Immature natural killer cell (primary cell): ENCODE measurements at places on chromosomes 13 and 19.
A peak's percentile ranks its signal among the peaks of the same experiment; 100 is the strongest.

DNA sequence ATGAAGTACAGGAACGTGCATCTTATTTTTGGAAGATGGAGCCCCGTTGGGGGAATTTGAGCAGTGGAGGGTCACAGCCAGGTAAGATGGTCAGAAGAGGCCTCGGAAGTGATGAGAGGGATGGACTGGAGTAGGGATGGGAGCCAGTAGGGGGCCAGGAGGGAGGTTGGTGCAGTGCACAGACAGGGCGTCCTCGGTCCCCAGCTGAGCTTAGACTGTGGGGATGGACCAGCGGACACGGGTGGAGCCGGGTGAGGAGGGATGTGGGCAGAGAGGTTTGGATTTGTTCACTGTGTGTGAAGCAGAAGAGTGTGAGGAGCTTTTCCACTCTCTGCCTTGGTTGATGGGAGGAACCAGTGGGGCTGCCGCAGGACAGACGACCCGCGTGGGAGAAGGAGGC, 10.6 kb downstream of the RPS9 start:
- no peak for DNase-seq

- no peak for DNase-seq
These were observed 79.5 kb upstream of the MYO16 start for GRCh38 chr13:108549934-108550333.

DNA sequence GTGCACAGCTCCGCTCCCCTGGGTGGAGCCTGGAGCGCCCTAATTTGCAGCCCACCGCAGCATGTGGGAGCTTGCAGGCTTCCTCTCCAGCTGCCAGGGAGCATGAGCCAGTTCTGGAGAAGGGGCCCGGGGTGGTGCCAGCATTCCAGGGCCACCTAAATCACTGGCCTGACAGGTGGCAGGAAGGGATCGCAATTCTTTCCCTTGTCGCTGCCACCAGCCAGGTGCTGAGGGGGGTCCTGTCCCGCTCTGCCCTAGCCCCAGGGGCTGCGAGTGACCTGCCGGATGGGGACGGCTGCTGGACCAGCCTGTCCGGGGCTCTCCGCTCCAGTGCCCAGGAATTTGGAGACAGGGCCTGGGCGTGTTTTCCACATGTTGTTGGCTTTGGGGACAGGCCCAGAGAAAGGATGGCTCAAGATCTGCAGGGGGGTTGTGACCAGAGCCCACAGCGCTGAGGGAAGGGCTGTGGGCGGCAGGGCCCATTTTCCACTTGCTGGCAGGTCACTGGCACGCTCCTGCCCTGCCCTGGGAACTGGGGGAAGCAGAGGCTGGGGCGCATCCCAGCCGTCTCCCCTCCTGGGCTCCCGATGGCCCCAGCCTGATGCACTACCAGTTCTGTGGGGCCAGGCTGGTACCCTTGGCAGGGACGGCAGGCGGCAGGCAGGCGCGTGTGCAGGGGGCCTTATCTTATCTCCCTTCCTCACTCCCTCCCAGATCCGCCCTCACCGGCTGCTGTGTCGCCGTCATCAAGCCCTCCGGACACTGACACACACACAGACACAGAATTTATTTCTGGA, 9.5 kb downstream of the NDUFA11 start:
- no peak for DNase-seq

GRCh38 chr19:43820098-43820883, 6.8 kb upstream of the ZNF283 start:
- no peak for DNase-seq

DNA sequence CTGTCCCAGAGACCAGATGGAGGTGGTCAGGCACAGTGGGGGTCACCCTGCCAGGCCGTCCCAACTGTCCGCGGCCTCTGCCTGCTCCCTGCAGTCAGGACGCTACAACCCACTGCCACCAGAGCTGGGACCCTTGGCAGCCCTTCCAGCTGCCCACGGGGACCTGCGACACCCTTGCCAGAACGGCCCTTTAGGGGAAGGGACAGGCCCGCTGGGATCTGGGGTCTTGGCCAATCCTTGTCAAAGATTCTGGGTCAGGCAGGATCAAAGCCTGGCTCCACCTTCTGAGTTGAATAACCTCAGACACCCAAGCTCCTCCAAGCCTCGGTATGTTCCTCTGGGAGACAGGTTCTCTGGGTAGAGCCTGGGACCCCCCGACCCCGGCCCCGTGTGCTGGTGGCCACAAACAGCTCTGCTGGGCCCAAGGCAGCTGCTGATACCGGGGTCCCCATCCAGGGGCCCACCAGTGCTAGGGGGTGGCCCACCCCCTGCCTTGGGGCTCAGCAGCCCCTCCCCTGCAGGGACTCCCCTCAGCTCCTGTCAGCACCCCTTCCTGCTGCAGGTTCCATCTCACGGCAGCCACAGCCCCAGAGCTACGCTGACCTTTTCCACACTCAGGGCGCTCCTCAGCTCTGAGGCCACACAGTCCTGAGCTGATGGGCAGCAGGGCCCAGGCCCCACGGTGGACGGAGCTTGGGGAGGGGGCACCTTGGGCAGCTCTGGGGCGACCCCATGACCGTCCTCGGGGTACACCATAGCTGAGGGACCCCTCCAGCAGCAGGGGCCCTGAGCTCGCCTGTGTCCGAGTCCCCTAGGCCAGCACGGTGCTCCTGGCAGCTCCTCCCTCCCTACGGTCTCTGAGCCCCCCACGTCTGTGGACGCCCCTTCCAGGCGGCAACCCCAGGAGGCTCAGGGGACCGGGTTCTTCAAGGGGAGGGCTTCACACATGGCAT, 18.4 kb downstream of the SBNO2 start:
- no peak for DNase-seq

DNA sequence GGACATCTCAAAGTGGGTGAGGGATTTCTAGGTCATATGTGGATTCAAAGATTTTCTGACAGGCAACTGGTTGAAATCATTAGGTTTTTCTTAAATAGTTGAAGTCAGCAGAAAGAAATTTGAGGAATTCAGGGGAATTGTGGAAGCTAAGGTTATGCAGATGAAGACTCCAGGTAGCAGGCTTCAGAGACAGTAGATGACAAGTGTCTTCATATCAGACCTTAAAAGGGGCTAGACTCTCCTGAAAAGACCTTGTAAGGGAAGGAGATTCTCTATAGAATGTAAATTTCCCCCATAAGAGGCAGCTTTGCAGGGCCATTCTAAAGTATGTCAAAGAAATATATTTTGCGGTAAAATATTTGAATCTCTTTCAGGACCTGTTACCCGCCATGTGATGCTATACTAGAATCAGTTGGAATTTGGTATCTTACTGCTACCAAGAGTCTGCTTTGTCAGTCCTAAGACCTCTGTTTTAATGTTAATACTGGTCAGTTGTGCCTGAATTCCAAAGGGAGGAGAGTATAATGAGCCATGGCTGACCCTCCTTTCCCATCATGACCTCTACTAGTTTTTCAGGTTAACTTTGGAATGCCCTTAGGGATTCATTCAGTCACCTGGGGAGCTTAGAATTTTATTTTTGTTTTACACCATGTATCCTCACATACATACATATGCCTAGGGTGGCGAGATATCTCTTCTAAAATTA, 1115.5 kb upstream of the SLC10A2 start:
- DNase-seq = no peak

DNA sequence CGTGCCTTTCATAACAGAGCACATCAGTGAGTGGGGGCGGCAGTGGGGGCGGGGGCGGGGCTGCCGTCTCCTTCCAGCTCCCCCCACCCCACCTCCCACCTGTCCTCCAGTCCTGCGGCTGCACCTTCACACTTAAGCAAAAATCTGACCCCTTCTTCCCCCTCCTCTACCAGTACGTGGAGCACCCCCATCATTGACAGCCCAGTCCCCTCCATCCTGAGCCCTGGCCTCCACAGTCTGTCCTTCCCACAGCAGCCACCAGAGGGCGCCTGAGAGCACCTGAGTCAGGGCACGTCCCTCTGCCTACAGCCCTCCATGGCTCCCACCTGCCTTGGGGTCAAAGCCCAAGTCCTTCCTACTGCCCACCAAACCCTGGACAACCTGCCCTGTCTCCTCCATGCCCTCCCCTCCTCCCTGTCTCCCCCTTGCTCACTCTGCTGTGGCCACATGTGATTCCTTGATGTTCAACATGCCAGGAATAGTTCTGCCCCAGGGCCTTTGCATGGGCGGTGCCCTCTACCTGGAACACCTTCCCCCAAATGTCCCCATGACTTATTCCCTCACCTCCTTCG, 4.0 kb downstream of the EBI3 start:
- peak; percentile 52 for DNase-seq

GRCh38 chr19:36577271-36577996, 4.3 kb upstream of the ZNF529 start:
- no peak for DNase-seq

DNA sequence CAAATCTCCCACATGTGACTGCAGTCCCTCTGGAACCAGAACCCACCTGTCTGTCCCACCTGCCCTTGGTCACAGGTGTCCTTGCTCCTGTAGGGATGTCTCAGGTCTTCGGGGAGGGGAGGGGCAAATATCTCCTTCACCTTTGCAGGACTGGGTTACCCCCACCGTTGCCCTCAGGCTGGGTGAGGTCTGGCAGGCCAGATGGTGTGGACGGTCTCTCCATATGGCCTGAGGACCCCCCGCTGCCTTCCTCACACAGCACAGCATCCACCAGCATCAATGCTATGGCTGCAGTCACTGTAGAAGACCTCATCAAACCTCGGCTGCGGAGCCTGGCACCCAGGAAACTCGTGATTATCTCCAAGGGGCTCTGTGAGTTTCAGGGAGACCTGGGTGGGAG, 10.0 kb downstream of the SLC5A5 start:
- DNase-seq = no peak

DNA sequence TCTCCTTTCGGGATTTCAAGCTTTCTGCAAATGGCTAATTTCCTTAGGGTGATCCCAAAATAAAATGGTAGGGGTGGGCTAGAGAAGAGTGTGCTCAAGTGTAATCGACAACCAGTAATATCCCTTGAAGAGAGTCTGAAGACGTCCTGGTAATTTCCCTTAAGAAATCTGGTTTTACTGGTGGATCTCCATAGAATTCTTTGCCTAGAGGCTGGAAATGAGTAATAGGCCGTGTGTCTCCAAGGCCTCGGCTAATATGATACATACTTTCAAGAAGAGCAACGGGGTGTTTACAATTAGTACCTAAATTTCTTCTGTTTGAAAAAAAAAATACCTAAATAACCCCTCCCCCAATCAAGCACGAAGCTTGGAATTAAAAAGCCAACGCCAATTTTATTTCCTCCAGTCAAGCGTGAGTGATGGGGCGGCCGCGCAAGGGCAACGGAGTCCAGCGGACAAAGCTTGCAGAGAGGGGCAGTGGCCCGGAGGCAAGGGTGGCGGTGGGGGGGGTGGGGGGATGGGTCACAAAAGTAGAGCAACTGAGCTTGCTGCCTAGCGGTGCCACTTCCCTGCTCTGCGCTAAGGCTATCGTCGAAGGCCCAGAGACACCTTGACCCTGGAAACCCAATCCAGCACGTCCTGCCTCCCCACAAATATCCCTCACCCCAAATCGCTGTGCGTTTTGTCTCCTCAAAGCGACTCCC, 7.8 kb downstream of the SOX21 start:
- no peak for DNase-seq

GRCh38 chr19:32231691-32232090, 113.7 kb upstream of the ZNF507 start:
- no peak for DNase-seq

DNA sequence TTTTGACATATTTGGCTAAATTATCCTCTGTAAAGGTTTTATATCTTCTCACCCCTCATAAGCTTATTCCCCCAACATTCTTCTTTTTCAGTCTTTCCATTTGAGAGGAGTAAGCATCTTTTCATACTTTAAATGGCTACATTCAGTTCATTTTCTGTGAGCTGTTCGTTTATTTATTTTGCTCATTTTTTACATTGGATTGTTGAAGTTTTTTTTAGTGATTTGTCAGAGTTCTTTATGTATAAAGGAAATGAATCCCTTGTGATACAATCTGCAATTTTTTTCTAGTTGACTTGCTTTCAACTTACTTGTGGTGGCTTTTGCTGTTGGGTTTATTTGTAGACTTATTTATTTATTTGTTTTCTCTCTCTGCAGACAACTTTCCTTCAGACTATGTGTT, 250.3 kb downstream of the DLEU7 start:
- no peak for DNase-seq

- no peak for DNase-seq
These were observed 11.4 kb downstream of the SIX5 start for GRCh38 chr19:45757695-45758094.

DNA sequence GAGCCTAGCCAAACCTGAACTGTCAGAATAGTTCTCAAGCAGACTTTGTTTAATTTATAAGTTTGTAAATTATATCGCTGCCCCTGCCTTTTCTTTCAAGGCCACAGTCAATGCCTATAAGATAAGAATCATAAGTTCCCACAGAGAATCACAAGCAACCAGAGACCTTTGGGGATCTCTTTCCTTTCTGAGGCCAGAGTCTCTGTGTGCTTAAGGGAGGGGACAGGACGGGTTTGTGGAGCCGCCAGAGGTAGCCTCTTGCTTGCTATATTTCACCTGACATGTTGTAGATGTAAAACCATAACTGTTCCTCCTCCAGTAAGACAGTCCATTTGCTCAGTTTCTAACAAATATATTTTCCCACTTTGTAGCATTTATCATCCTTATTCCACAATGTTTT, 458.8 kb downstream of the RFC3 start:
- no peak for DNase-seq

DNA sequence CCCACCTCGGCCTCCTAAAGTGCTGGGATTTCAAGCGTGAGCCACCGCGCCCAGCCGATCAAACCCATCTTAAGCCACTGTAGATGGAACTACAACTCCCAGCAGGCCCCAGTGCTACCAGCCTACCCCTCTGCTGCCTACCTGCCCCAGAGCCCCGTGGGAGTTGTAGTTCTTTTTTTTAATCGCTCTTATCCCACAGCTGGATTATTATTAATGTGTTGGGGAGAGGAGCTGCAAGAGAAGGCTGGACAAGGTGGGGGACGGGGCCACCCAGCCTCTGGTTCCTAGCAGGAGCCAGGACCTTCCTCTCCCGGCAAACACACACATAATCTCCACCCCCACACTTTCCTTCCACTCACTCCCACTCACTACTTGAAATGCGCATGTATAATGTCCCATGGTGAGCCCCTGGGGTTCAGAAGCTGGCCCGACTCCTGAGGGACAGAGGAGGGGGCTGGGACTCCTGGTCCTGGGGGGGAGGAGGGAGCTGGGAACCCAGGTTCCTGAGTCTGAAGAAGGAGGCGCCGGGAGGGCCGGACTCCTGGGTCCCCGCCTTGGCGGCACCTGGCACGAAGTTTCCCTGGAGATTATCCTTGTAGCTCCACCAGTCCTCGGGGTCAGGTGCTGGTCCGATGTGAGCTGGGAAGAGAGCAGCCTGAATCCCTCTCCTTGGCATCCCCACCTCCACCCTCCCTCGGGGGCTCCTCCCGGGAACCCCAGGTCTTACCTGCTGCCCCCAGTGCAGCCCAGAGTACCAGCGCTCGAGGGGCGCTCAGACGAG, 958 bp downstream of the CA11 start:
- peak; percentile 73 for DNase-seq
